Left ventricle myocardium superior (tissue), 1 donor: ENCODE measurements at places on chromosomes 3 and 15. TPM values are rescaled to one million over a fixed set of nuclear protein-coding genes. Genes with fewer than 3 reads are reported as not detected.

DNA sequence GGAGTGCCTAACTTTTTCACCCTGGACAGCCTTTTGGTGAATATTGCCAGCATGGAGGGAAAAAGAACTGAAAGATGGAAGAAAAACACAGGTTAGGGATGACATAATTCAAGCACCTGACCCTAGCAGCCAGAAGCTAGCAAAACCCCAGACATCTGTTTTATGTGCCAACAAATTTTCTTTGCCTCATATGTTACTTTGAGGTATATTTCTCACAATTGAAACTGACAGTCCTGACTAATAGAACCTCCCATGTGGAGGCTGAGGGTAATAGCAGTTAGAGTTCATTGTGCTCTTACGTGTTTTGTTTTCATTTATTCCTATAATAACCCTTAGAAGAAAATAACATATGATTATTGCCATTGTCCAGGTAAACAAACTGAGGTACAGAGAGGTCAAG, 71.5 kb upstream of the SLC25A26 start:
- no peak for DNase-seq

- DNase-seq: peak; percentile 73
These were observed 26.7 kb downstream of the HCN4 start for GRCh38 chr15:73341886-73342600.

GRCh38 chr3:142618917-142619461, 22.8 kb downstream of the PLS1 start:
- DNase-seq: no peak

GRCh38 chr3:49785565-49786356, 581 bp downstream of the IP6K1 start:
- no peak for DNase-seq

DNA sequence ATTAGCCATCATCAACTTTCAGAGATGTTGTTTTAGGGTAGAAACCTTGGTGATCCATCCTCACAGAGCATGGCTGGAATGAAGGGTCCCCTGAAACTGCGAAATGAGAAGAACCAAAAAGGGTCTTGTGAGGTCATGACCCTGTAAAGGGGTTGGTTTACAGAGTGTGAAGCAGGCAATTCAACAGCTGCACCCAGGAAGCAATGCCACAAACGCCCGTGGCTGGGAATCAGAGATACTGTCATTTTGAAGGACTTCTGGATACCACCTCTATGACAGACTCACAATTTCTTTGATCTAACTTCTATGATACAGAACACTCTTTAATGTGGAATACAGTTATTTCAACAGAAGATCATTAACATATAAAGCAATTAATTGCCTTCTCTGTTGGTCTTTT, 79.1 kb downstream of the GREM1 start:
- no peak for DNase-seq

DNA sequence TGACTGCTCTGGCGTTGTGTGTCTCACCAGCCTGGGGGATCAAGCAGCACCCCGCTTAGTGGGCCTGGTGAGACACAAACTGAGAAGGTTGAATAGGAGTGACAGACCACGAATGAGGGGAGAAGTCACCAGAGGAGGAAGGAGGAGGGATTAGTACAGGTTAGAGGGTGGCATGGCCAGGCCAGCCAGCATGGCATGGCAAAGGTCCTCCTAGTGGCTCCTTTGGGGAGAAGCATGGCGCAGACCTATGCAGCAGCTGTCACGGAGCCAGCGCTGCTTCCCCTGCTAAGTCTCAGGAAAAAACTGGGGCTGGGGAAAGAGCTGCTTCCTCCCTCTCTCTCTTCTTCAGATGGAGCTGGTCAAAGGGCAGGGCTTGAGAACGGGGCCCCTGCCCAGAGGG, 48.6 kb downstream of the ZDHHC3 start:
- DNase-seq: no peak

DNA sequence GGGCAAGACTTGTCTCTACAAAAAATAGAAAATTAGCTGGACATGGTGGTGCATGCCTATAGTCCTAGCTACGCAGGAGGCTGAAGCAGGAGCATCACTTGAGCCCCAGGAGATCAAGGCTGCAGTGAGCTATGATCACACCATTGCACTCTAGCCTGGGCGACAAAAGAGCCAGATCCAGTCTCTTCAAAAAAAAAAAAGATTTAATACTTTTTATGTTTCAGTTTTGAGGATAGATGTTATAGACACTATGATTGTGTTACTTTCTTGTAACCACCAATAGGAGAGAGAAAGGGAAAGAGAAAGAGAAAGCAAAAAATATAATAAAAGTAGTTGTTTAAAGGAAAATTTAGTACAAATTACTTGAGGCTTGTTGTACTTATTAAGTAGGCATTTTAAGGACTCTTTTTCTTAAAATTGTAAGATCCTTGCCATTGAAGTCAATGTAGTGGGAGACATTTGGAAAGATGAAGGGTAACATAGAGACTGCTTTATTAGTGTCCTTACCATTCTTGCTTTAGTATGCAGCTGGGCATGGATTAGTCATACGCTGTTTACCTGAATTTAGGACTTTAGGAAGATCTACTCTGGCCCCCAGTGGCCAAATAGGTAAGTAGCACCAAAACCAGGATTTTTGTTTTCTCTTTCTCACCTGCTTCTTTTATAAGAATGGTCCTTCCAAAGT, 35.1 kb upstream of the ZDHHC23 start:
- no peak for DNase-seq

Gene SNURF
- total RNA-seq: 54.3 TPM

- peak; percentile 93 for DNase-seq
These were observed 195.3 kb upstream of the LYSMD4 start for GRCh38 chr15:99928429-99928981.

DNA sequence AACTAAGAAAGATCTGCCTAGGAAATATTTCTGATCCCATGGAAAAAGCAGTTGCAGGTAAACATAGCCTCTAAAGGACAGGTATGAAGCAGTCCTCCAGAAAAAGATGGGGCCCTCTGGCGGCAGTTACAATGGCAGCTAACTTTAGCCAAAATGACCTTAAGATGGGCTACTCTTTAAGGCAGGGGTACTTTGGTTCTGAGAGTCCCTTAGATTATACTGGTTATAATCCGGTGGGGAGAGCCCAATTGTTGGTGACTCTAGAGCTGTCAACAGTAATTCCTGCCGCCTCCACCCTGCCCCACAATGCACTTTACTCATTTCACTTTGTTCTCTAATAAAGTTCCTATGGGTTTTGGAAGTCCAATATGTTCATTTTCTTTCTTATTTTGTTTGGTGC, 412.8 kb upstream of the WNT5A start:
- no peak for DNase-seq

Gene ACAA1
- total RNA-seq: 107 TPM

Gene FANCD2OS
- not detected for total RNA-seq

DNA sequence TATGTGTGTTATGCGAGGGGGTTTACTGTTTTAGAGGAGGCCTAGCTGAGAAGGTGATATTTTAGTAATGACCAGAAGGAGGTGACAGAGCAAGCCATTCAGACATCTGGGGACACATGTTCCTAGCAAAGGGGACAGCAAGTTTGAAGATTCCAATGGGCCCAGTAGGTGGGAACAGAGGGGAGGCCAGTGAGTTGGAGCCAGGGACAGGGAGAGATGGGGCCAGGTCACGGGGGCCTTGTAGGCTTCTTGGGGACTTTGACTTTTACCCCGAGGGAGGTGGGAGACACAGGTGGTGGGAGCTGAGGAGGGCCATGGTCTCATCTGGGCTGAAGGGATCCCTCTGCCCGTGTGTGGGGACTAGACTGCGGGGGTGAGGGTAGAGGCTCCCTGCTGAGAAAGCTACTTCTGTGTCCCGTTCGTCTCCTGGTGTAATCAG, 72.5 kb downstream of the MGLL start:
- no peak for DNase-seq

Gene HCN4
- 21.1 TPM for total RNA-seq

DNA sequence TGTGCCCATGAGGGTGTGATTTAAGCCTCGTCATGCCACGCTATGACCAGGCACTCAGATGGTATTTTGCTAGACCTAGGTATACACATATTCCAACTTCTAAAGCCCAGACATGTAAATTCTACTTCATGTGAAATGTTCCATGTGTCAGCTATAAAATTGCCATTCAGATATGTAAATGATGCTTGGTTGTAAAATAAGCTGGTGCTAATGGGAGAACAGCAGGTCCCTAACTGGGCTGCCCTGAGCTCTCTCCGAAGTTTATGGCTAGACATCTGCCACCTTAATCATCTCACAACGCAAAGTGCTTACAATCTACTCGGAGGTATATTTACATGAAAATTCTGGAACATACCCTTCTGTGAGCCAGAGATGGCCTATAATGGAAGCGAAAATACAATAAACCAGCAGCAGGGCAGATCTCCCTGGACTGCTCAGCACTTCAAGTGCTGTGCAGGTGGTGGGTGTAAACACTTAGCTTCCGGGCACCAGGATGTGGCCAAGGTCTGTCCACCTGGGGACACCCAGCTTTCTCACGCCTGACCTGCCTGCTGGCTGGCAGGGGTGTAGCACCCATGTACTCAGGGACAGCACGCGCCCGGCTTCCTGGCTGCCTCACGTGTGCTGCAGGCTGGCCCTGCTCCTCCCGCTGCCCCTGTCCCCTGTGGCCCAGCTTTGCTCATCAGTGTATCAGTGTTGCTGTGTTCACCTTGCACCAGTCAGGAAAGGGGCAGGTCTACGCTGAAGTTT, 82.0 kb downstream of the CHDH start:
- no peak for DNase-seq

DNA sequence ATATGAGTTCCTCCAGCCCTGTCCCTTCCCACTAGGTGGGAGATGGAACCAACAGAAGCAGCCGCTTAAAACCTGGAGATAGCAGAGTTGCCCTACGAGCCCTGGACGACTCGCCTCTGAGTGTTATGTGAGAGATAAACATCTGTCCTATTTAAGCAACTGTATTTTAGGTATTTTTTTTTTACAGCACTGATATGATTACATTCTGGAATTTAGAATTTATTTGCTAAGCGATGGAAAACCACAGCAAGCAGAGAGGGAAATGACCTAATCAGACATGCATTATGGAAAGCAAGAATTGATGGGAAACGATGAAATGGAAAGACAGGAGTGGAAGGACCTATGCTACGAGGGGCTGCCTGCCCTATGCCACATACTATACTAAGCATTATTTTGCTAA, 379.0 kb upstream of the IL12A start:
- no peak for DNase-seq
